ENCODE measurements at places on chromosomes 5 and 9.
A peak's percentile ranks its signal among the peaks of the same experiment; 100 is the strongest.

DNA sequence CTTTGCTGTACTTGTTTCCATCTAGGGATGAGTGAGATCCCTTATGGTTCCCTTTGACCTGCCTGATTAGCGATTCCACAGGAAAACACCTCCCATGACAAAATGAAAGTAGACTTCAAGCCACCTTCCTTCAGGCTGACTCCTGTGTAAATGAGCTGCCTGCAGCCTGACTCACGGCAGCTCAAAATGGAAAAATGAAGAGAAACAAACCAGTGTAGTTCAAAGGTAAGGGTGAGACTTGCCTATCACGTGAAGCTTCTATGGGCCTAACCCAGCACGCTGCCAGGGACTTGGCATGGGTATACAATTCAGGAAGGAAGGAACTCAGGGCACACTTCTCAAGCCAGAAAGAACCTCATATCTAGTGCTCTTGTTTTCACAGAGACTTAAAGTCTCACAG, 110.1 kb upstream of the LRRTM2 start:
- no peak for DNase-seq

GRCh38 chr5:68343421-68343826, 127.9 kb downstream of the PIK3R1 start:
- no peak for DNase-seq

DNA sequence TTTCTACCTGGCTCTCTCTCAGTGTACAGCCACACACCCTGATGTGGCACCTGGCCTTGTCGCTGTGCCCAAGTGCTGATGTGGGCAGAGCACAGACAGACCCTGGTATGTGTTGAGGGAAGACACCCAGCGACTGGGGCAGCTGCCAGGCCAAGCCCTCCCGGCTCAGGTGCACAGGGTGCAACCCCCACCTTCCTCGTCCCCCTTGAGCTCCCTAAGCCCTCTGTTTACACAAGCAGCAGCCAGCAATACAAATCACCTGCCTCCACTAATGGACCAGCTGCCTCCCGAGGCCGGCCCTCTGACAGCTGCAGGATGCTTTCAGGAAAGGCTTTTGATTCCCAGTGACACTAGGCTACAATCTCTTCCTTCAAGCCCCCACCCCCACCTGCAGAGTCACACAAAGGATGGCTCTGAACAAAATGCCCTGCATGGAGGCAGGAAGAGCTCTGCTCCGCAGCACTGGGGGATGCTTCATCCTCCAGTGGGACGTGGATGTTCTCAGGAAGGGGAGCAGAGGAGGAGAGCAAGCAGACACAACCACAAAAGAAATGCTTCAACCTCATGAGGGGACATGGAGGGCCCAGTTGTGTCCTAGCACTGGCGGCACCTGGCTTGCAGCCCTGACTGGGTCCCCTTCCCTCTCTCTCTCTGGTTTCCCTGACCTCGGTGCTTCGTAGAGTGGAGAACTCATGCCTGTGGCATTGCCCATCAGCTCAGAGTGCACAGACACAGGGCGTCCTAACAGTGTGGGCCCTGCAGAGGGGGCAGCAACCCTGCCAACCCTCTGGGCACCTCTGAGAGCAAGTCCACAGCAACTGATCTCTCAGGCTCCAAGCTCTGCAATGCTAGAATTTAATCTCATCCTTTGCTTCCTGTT, 140.8 kb downstream of the BARX1 start:
- no peak for DNase-seq

GRCh38 chr9:37300620-37301019, 121.9 kb upstream of the GRHPR start:
- DNase-seq = peak; percentile 33

DNA sequence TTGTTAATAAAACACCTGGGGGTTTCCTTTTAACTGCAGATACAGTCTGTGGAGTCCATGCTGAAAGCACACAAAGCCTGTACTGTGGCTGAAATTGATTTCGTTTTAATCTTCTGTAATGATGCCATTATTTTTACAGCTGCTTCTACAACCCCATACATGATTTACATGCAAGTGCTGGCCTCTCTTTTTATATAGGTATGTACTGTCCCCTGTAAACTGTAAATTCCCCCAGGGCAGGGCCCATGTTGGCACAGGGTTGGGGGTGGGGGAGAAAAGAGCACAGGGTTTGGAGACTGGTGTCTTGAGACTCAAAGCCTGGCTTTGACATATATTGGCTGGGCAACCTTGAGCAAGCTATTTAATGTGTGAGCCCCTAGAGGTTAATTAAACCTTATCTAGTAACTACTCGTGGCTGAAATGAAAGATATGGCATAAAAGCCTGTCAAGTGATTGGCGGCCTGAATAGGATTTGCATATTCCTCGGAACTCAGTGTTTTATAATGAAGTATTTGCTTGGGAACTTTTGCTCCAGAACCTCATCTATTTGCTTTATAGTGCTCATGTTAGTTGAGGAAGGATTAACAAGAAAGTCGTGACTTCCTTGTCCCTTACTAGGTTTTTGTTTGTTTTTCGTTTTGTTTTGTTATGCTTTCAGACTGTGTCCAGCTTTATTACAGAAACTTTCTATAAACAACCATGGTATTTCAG, 34.0 kb downstream of the KLF4 start:
- no peak for DNase-seq

GRCh38 chr9:101791938-101792337, 53.5 kb upstream of the GRIN3A start:
- DNase-seq = peak; percentile 7

DNA sequence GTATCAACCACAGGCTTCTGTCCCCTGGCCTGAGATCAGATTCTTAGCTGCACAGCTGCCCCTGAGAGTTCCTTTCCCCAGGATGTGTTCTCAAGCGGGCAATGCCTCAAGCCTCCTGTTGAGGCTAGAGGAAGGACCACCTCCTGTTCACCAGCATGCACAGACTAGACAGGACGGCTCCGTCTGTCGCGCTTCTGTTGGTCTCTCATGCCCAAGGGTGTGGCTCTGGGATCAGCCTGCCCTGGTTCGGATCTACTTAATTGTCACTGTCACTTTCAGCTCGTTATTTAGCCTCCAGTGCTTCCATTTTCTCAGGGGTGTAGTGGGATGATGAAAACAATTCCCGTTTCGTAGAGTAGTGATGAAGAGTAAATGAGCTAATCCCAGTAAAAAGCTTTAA, 103.1 kb downstream of the KCNIP1 start:
- no peak for DNase-seq

GRCh38 chr9:94612071-94612470, 18.4 kb upstream of the FBP2 start:
- no peak for DNase-seq

DNA sequence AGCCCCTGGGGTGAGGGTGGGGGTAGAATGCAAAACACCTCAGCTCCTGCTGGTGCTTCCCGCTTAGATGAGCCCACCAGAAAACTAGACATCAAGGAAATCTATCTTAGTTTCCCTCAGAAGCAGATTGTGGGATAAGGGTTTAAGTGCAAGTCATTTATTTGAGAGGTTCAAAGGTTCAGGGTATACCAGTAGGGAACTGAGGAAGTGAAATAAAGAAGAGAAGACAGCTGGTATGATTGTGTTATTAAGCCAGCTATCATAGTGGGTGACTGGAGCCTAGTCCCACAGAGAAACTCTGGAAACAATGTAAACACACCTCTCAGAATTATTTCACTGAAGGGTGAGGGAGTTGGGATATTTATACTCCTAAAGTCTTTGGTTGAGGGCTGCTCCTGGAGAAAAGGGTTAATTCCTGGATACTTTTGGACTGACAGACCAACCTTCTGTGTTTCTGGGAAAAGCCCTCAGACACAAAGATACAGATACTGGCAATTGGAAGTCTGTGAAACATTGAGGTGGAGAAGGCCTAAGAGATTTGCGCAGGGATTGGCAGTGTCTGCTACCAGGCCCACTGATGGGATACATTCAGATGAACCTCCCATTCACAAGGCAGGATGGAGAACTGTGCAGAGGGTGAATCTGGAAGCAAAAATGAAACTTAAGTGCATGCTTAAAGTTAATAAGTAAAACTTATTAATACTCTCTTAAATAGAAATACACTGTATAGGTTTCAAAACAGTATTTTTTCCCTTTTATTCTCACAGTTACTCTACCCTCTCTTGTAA, 6.4 kb upstream of the DCTN4 start:
- peak; percentile 68 for DNase-seq
